Activated CD4-positive, alpha-beta memory T cell treated with anti-CD3 and anti-CD28 coated beads, Interleukin-2, amount 10 ng/mL, durations not matched to agents 7 days and 5 days (primary cell): ENCODE measurements at places on chromosomes 13 and 19. TPM values are rescaled to one million over a fixed set of nuclear protein-coding genes. Genes with fewer than 3 reads are reported as not detected.

The CEACAM8 gene
- not detected for total RNA-seq

The SBK2 gene
- not detected for total RNA-seq

The ACTMAP gene
- 18.8 TPM for total RNA-seq

The NCAN gene
- not detected for total RNA-seq

The FXYD1 gene
- total RNA-seq = 3.6 TPM

The SLC7A10 gene
- total RNA-seq = not detected

The TEX26 gene
- not detected for total RNA-seq

The S1PR2 gene
- 10.6 TPM for total RNA-seq

The DIRAS1 gene
- not detected for total RNA-seq

The SLC10A2 gene
- total RNA-seq = not detected

The OR7A5 gene
- not detected for total RNA-seq

The SLC25A15 gene
- total RNA-seq = 9.8 TPM

The FUT6 gene
- not detected for total RNA-seq

The SIAH3 gene
- total RNA-seq = 0.03 TPM

The PRODH2 gene
- not detected for total RNA-seq
